Brain microvascular endothelial cell (primary cell): ENCODE measurements at places on chromosomes 2 and 18.

- no peak for DNase-seq
These were observed 71.3 kb upstream of the TEX51 start for GRCh38 chr2:126827371-126827770.

DNA sequence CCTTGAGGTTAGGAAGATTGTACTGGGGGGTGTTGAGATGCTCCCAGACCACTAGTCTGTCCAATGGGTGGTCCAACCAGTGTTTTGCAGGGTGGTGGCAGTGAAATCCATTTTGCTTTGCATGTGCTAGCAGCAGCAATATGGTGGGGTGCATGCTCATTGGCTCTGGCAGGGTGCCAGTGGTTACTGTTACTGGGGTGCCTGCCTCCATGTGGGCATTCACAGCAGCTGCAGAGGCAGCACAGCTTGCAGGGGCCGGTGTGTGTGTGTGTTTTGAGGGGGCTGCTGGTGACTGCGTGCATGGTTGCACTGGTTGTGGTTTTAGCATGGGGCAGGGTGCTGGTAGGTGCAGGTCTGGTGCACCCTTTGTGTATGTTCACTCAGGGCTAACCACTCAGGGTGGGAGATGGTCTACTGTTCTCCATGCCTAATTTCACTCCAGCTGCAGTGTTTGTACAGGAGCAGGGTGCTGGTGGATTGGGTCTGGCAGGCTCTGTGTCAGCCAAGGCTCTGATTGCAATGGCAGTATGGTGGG, 265.4 kb downstream of the NUP35 start:
- DNase-seq = no peak

DNA sequence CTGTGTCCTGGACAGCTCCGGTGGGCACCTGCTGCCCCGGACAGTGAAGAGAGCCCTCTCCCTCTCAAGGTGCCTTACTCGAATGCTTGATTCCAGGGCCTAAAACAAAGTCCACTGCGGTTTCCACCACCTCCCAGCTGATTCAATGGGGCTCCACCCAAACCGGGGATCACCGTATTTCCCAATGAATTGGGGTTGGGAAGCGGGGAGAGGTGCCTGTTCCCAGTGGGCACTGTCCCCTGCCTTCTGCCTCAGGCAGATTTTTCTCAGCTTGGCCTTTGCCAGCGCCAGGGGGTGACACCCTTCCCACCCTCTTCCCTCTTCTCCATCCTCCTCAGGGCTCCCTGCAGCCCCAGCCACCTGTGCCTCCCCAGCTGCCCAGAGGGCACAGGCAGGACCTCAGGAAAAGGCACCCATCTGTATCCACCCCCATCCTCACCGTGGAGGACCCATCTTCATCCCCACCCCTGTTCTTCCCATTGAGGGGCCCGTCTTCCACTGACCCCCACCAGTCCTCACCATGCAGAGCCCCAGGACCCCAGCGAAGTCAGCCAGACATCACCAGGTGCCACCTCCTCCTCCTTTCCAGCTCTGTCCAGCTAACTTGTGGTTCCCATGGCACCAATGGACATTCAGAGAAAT, 66.7 kb upstream of the HPCAL1 start:
- no peak for DNase-seq

DNA sequence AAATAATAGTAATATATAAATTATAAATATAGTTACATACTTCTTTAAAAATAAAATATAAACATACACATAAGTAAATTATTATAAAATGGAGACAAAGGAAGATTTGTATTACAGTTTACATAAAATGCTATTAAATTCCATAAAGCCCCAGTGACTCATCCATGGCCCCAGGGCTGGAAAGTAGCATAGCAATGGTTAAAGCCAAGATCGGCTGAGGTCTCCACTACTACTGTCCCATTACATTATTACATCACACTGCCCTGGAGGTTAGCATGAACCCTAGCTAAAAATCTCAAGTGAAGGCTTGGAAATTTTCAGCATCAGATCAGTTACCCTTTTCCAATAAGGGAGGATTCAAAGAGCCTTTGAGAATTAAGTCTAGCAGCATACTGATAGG, 936.2 kb downstream of the DSC3 start:
- DNase-seq = no peak

GRCh38 chr2:69926849-69927515, 12.1 kb downstream of the MXD1 start:
- DNase-seq = no peak

DNA sequence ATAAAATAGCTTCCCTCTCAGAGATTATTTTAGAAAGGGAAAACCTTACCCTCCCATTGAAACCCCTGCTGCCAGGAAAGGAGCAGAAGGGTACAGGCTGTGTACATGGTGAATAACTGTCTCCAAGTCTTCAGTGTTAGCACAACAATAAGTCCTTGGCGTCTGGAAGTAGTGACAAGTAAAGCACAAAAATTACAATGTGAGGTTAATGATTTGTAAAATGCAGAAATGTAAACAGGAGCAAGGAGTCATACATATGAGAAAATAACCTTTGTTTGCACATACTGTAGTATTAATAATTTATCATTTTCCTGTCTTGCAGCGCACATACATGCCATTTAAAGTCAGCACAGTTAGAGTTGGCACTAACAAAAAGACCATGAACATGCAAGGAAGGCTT, 40.5 kb downstream of the ABHD3 start:
- no peak for DNase-seq

DNA sequence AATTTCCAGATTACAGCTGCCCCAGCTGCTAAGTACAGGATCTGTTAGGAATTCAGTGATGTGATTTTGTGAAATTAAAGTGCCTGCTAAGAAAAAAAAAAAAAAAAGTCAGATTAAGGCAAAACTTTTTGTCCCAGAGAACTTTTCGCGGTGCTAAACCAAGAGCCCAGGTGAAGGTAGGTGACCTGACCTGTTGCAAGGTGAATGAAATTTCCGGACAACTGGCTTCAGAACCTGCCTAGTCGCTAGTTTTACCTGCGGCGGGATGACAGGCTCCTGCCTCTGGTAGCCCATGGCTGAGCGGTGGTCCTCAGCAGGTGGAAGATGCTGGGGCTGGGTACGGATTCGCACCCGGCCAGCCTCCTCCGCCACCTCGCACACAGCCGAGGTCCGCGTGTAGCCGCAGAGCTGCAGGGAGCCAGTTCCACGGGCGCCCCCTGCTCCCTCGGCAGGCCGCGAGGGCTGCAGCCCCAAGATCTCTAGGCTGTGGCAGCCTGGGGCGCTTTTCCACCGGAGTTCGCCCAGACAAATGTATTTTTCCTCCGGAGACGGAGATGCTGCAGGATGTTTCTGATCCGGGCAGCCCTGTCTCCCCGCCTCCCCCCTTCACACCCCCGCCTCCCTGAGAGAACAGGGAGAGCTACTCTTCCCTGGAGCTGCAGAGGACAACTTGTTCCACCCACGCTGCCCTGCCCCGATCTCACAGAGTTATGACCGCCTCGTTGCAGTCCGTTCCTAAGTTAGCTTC, at the start of gene SLC38A11:
SLC38A11 (minus strand) TSS at position 572 of the 748 bp plus-strand sequence; CDS start at position 294, 278 bp downstream.
- peak; percentile 33 for DNase-seq

- no peak for DNase-seq
These were observed 16.7 kb upstream of the GLS start for GRCh38 chr2:190863946-190864345.

- DNase-seq = no peak
These were observed 175.5 kb downstream of the ZFP36L2 start for GRCh38 chr2:43050866-43051265.

GRCh38 chr18:2978661-2979106, 34.3 kb downstream of the LPIN2 start:
- DNase-seq = peak; percentile 88

- no peak for DNase-seq
These were observed 30.6 kb downstream of the ITSN2 start for GRCh38 chr2:24329700-24330099.

GRCh38 chr2:97911922-97912575, 83.7 kb downstream of the TMEM131 start:
- no peak for DNase-seq

DNA sequence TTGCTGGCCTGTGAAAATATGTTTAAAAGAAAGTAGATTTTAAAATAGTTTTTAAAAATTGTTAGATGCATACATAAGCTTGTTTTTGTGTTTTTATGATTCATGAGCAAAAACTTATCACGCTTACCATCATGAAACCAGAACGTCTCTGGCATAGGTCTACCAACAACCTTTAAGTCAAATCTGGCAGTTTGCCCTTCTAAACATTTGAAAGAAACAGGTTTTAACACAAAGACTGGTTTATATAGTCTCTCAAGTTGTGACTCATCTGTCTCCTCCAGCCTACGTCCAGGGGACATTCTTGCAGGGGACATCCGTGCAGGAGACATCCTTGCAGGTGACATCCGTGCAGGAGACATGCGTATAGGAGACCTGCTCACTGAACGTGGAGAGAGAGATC, 29.6 kb downstream of the TTN start:
- no peak for DNase-seq

GRCh38 chr2:216082117-216082711, 495 bp downstream of the TMEM169 start:
- no peak for DNase-seq

GRCh38 chr2:130823171-130823885, 13.4 kb upstream of the ARHGEF4 start:
- no peak for DNase-seq

GRCh38 chr2:218622606-218623365, 15.1 kb downstream of the PLCD4 start:
- DNase-seq = no peak

DNA sequence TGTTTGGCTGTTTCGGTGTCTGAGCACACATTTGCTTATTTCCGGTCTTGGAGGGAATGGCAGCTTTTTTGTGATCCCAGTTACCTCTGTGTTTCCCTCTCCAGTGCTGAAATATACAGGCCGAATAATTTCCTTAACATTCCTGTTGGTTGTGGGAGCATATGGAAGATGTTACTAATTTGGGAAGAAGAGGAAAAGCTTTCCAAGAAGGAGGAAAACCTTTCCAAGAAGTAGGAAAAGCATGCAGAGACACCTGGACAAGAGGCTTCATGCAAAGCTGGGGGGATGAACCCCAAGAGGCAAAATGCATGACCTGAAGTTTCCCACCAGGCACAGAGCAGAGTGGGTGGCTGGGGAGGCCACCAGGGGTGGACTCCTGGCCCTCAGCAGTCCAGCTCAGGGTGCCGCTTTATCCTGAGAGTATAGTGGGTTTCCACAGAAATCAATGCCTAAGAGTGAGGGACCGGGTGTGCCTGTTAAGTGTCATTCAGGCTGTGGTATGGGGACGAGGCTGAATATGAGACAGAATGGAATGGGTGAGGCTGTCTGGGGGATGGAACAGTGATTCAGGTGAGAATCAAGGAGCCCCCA, 25.5 kb upstream of the GNAL start:
- no peak for DNase-seq

GRCh38 chr2:66164470-66164869, 270.5 kb upstream of the MEIS1 start:
- DNase-seq = no peak

- peak; percentile 69 for DNase-seq
These were observed 232.7 kb downstream of the MBD2 start for GRCh38 chr18:53991805-53992204.

- DNase-seq = peak; percentile 57
These were observed 16.8 kb upstream of the CRIM1 start for GRCh38 chr2:36338827-36339145.

- no peak for DNase-seq
These were observed 11.1 kb downstream of the SNTG2 start for GRCh38 chr2:961786-962185.

- DNase-seq = no peak
These were observed 69.2 kb downstream of the DGKD start for GRCh38 chr2:233423552-233423860.

DNA sequence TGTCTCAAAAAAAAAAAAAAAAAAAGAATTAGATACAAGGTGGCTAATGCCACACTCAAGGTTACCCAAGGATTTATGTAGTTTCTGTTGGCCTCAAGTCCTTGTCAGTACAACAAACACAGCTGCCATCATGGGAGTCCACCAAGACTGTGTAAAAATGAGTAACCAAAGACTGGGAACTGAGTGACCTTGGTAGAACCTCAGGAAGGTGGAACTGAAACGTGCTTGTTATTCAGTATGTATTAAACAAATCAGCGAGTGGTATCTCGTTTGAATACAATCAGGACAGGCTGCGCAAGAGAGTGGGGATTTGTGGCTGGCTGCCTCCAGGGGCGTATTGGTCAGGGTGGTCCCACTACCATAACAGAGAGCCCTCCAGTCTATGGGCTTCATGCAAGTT, 1.6 kb upstream of the SFTPB start:
- no peak for DNase-seq

DNA sequence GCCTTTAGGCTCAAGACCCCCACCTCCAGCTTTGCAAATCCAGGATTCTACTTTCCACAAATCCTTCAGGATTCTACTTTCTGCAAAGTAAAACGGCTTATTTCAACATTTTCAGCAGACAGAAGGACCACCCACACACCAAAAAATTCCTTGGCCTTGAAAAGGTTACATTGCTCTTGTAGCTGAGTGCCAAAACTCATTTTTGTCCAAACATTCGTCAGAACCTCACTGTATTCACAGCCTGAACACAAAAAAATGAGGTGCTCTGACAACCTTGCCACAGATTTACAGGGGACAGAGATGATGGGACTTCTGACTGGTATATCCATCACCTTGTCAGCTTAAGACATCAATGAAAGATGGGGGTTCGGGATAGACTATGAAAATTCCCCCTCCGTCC, 63.0 kb upstream of the COX7A2L start:
- peak; percentile 24 for DNase-seq

DNA sequence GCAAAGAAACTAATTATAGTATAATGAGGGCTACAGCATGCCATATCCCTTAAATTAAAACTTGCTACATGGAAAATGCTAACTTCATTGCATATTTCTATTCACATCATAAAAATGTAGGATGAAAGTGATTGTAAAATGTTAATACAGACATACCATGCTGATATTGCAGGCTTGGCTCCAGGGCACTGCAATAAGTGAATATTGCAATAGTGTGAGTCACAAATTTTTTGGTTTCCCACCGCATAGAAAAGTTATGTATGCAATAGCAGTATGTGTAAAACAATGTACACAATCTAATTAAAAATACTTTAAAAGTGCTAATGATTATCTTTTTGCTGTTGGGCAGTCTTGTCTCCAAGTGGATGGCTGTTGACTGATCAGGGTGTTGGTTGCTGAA, 162.1 kb downstream of the CD8B2 start:
- DNase-seq = peak; percentile 19

DNA sequence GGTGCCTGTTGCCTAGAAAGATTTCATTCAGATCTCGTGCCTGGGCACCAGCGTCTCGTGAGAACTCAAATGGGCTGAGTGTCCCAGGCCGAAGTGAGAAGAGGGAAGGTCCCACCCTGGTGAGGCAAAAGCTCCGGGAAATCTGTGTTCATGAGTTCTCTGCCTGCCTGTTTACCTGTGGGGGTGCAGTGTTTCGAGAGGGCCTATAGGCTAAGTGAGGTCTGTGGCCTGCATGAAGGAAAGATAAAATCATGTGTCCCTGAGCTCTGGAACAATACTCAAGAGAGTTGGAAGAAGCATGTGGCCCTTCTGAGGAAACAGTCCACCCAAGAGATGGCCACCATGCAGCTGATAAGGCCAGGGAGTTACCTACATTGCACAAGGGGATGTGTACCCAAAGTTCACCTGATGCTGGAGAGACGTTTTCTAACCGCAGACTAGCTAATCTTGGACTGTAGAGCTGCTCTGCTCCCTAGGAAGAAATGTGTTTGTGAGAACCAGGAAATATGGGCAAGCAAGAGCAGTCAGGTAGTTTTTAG, 63.5 kb upstream of the ST3GAL5 start:
- DNase-seq = no peak
